HepG2 (cell line): ENCODE measurements at places on chromosomes 11 and 22. TPM values are rescaled to one million over a fixed set of nuclear protein-coding genes. Genes with fewer than 3 reads are reported as not detected.

- no peak overlapping the region for H3K27ac ChIP-seq
- no peak for DNase-seq
- peaks cover 4% of the 10 kb centered on the region; the same call in 1 of the 3 replicates for H3K27me3 ChIP-seq
- H3K4me3 ChIP-seq = no peak overlapping the region
- no peaks in the 10 kb centered on the region for H3K4me1 ChIP-seq
Observed at GRCh38 chr11:79110321-79110720, 330.5 kb downstream of the TENM4 start.

The MAFF gene
- 3.1 and 5.4 TPM in 2 replicates for total RNA-seq

- no peaks in the 10 kb centered on the region for H3K4me1 ChIP-seq
- no peaks in the 10 kb centered on the region for H3K36me3 ChIP-seq
- no peak overlapping the region for H3K4me3 ChIP-seq
- no peak for DNase-seq
Observed at GRCh38 chr22:44372611-44373010, 59.9 kb upstream of the SHISAL1 start.

DNA sequence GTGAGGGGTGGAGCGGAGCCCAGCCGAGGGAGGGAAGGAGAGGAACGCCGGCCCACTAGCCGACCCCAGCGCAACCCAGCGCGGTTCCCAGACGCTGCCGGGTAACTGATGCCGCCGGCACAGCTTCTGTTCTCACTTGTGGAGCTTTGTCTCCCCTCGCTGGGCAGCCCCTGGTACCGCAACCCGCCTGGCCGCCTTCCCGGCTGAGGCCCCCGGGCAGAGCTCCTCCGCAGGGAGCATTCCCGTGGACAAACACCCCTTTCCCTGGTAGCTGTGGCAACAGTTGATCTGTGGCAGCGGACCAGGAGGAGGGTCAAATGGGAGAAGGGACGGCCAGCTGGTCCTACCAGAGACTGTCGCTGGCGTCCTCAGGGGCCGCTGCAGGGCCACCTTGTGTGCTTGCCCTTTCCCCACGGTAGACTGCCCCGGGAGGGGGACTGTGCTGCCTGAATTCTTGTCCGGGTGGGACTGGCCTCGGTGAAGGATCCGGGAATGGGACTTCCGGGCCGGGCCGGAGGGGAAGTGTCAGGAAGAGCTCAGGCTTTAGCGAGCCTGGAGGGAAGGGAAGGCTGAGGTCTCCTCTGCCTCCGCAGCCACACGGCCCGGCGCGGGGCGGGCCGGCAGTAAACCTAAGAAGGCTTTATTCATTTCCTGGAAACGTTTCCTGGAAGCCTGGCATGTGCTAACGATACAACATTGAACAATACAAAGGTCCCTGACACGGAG lies 468.0 kb downstream of the OPCML start:
- H3K27me3 ChIP-seq = no peaks in the 10 kb centered on the region
- DNase-seq = peak; percentile 16
- no peak overlapping the region for H3K27ac ChIP-seq
- no peaks in the 10 kb centered on the region for H3K36me3 ChIP-seq
- H3K4me3 ChIP-seq = no peak overlapping the region

The TRAPPC4 gene
- 97.4 and 124 TPM in 2 replicates for total RNA-seq

The APOL4 gene
- total RNA-seq = 0.45 and 0.77 TPM in 2 replicates

The SMCO4 gene
- 26.8 and 28.5 TPM in 2 replicates for total RNA-seq

DNA sequence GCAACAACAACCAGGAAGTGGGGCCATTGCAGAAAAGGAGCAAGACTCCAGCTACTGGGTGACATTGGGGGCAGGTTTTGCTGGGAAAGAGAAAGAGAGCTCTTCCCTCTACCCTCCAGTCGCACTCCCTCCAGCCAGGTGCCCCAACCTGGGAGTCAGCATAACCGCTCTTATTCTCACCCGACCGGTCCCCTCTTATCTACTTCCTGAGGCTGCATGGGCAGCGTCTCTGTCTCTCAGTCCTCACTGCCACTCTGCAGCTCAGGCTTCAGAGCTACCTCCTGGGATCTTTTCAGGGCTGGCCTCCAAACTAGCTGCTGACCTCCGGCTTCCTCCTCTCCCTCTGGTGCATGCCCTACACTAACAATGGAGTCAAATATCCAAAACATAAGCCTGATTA lies 5.1 kb downstream of the ZNF70 start:
- H3K27me3 ChIP-seq = no peaks in the 10 kb centered on the region
- no peak overlapping the region for H3K27ac ChIP-seq
- peaks cover 10% of the 10 kb centered on the region for H3K4me1 ChIP-seq
- H3K4me3 ChIP-seq = no peak overlapping the region
- DNase-seq = no peak
- peaks cover 28% of the 10 kb centered on the region; the same call in 1 of the 3 replicates for H3K36me3 ChIP-seq

The ABTB2 gene
- total RNA-seq = 5.1 TPM in 2 replicates

- H3K27ac ChIP-seq = no peak overlapping the region
- no peaks in the 10 kb centered on the region for H3K27me3 ChIP-seq
- no peaks in the 10 kb centered on the region for H3K4me1 ChIP-seq
- DNase-seq = no peak
Observed at GRCh38 chr22:34829485-34829884, 236.5 kb upstream of the ISX start.

DNA sequence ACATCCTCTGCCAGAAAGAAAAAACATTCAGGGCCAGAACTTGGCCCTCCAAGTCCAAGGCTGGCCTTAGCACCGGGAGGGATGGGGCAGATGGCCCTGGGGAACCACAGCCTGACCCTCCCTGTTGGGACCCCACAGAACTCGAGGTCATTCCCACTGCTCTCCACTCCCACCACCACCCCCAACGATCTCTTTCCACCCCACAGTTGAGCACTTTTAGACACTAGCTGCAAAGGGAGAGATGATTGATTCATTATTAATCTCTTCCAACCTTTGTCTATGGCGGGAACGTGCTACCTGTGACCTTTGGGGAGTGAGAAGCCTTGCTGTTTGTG lies 869.7 kb downstream of the BRD1 start:
- no peak overlapping the region for H3K4me3 ChIP-seq
- no peaks in the 10 kb centered on the region for H3K36me3 ChIP-seq
- no peak overlapping the region for H3K27ac ChIP-seq
- no peak for DNase-seq

- DNase-seq = peak; percentile 62
- peaks cover 30% of the 10 kb centered on the region; the same call in 2 of the 3 replicates for H3K27me3 ChIP-seq
- H3K4me1 ChIP-seq = peaks cover 12% of the 10 kb centered on the region
- no peaks in the 10 kb centered on the region for H3K36me3 ChIP-seq
- H3K4me3 ChIP-seq = peak overlapping the region; percentile 24; the same call in 1 of the 2 replicates
Observed at GRCh38 chr11:15074206-15075161, 1.1 kb downstream of the CALCB start.

The MS4A3 gene
- not detected in 2 replicates for total RNA-seq
